ENCODE measurements at places on chromosomes 6 and 20.

DNA sequence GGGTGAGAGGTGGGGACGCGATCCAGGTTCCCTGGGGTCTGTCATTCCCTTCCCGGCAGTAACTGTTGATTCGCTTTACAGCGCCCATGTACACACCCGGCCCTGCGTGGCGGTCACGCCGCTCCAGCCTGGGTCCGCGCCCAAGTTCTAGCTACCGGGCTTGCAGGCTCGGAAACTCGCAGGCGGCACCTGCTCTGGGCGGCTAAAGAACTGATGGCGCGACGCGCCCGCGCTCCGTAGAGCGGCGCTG lies 1.4 kb upstream of the POU3F2 start:
- DNase-seq = no peak

DNA sequence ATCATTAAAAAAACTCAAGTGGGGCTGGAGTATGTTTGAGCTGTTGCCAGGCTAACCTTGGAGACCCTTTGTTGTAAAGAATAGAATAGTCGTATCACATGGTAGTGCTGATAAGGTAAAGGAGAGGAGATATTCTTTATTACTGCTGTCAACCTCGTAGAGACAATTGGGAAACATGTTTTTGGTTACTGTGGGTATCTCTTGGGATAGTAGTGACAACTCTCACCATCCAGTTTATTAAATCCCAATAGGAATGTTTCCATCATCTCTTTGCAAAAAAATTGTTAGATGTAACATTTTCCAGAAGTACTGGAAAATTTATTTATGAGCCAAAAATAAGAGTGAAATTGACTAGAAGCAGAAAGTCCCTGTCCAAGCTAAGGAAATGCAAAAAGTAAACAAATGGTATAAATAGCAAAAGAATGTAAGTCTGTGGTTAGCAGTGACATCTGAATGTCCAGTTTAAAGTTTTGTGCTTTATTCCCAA lies 829.3 kb upstream of the CITED2 start:
- DNase-seq = peak; percentile 77

- DNase-seq = peak; percentile 50
Observed at GRCh38 chr6:113178349-113178748, 678.8 kb upstream of the MARCKS start.

DNA sequence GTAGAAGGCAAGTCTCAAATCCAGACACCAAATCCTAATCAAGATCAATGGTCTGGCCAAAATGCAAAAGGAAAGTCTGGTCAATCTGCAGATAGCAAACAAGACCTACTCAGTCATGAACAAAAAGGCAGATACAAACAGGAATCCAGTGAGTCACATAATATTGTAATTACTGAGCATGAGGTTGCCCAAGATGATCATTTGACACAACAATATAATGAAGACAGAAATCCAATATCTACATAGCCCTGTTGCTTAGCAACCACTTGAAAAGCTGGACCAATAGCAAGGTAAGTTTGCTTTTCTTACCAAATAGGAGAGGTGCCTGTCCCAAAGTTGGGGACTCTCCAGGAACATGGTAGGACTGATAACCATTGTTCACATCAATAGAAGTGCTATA lies 2.0 kb downstream of the SEMG2 start:
- no peak for DNase-seq

GRCh38 chr20:25085756-25086495 lies 4.0 kb upstream of the VSX1 start:
- DNase-seq = no peak

DNA sequence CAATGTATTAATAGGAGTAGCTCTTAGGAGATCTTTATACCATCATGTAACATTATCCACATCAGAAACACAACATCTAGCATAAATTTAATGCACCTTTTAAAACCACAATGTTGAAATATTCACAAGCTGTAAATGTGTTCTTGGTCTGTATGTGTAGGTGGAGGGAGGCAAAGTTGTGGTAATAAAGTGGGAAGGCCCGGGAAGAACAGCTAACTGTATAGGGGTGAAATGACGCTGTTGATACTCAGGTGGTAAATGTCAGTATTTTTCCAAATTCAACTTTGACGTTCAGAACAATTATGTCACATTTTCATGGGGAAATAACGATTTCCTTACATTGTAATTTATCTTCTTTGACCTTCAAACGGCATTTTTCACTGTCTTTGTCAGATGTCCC lies 146.0 kb upstream of the STMND1 start:
- no peak for DNase-seq

DNA sequence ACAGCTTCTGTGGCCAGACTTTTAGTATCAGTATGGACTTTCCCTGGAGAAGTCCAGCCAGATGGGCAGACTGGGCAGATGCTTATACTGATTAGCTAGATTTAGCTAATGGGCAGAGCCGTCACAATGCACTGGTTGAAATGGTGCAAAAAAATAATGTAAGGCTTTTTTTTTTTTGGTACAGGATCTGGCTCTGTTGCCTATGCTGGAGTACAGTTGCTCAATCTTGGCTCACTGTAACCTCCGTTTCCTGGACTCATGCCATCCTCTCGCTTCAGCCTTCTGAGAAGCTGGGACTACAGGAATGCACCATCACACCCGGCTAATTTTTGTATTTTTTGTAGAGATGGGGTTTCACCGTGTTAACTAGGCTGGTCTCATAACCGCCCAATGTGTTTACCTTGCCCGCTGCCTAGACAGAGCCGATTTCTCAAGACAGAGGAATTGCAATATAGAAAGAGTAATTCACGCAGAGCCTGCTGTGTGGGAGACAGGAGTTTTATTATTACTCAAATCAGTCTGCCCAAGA lies 16.4 kb upstream of the KIFC1 start:
- DNase-seq = peak; percentile 88

GRCh38 chr20:31837896-31838397 lies 7.5 kb downstream of the FOXS1 start:
- peak; percentile 69 for DNase-seq

DNA sequence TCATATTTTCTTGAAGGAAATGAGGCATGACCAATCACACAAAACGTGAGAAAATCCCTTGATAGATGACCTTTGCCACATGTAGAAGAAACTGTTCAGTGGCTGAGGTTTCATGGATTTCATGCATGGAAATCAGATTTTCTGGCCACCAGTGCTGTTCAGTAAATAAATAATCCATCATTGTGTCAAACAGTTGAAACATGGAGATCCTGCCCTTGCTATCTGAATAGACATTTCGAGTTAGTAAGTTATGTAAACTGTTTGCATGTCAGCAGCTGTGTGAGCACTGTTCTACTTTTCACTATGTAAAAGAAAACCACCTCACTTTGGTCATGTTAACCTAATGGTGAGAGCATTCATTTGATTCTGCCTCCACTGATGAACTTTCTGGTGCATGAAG lies 793.9 kb upstream of the EPHA7 start:
- no peak for DNase-seq

- no peak for DNase-seq
Observed at GRCh38 chr20:13486694-13487093, 152.0 kb downstream of the TASP1 start.

DNA sequence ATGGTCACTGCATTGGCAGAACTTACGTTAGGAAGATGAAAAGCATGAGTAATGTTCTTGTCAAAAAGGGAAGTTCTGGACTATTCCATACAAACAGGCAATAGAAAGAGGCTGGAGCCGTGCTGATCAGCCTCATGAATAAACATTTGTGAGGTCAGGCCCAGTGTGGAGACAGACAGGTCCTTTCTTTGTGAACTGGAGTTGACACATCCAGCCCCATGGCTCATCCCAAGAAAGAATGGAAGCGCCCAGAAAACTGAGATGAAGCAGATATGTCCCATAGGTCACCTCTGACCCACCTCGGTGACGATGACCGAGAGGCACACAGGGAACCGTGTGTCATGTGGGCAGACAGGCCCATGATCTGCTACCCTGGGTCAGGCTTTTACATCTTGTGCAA lies 276.0 kb upstream of the SGK1 start:
- DNase-seq = no peak

DNA sequence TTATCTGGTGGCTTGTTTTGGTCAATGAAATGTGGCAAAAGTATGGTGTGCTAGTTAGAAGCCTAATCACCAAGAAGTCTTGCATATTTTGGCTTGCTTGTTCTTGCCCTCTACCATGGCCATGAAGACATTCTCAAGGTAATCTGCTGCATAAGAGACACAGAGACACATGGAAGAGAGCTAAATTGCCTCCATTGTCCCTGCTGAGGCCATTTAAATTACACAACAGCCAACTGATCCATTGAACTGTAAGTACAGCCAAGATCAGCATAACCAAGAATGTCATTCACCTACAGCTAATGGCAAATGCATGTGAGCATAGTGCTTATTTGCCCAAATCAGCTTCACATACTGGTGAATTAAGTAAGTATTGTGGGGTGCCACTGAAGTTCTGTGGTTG lies 603.8 kb downstream of the FRK start:
- no peak for DNase-seq

GRCh38 chr20:11702721-11703518 lies 214.8 kb upstream of the BTBD3 start:
- DNase-seq = no peak

DNA sequence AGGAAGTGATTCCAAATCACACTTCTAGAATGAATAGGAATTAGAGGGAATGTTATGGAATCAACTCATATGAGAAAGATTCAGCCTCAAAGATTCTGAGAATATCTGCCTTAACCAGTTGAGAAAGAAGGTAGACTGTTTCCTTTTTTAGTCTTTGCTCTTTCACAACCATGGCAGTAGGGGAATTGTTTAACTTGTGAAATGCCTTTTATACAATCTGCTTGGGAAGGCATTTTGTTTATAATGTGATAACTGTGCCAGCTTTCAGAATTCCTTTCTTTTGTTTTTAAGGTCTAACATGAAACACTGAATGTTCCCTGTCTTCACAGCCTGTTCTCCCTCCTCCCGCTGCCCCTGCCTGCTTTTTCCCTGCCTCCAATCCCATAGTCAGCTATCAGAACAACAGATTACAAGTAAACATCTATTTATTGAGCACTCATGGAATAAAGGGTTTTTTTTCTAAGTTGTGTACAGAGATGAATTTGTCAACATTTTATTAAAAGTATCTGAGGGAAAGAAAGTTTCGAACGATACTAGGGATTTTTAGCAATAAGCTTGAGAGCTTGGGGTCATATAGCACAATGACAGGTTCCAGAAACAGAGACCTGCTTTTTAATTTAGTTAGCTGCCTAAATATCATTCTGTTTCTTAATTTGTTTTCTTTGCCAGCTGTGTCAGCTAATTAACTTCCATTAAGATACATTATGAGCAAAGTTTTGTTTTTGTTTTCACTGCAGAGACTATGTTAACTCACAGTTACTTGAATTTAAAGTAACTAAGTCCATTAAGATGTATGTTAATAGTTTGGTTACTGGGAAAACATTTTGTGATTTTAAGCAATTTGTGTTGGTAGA lies 28.3 kb upstream of the FBXO30 start:
- DNase-seq = no peak

- DNase-seq = no peak
Observed at GRCh38 chr6:163732479-163732878, 318.0 kb downstream of the QKI start.

- DNase-seq = no peak
Observed at GRCh38 chr6:36318690-36319435, 17.8 kb downstream of the BNIP5 start.

DNA sequence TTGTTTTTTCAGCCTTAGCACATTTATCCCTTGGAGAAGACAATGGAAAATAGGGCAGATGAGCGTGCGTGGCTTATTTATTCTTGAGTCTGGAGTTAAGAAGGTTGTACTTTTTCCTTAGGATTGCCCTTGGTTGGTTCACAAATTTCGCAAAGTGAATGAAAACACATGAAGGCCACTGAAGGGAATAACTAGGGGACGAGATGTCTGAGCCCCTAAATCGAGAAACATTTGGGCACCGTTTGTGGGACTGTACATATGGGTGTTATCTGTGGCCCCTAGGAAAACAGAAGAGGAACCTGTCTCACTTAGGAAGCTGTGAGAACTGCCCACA lies 19.4 kb upstream of the TRIM27 start:
- no peak for DNase-seq

DNA sequence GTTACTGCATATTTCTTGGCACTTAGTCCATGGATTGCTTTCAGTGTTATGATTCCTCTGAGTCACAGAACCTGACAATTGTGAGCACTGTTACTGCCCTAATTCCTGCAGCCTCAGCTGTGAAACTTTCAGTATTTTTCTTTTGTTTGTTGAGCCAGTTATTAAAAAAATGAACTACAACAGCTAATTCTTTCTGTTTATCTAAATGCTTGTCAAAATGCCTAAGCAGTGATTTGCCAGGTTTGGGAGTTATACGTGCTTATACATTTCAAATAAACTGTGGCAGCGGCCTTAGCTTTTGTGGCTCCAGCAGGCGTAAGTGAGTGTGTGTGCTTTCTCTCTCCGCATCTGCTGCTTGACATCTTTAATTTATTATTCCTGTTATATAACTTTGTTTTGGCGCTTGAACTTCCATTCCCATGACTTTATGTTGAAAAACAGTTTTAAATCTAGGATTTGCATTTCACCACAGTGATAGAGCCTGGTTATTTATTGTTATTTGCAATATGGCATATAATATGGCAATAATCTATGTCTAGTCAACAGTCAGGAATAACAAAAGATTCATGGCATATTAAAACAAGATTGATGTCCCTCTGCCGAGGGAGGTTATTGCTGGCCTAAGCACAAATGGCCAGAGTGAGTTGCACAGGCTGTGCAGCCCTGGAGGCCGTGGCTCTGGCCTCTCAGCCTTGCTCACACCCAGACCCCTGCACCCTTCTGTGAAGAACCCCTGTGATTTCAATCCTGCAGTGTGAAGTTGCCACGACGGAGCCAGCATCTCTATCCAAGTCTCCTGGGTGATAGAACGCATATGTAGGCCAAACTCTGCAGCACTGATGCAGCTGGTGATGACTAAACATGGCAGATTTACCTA lies 303.4 kb downstream of the THBS2 start:
- DNase-seq = peak; percentile 50

GRCh38 chr20:32445539-32446273 lies 87.6 kb downstream of the ASXL1 start:
- DNase-seq = no peak

- no peak for DNase-seq
Observed at GRCh38 chr20:53569606-53570307, 23.9 kb downstream of the ZNF217 start.

- DNase-seq = no peak
Observed at GRCh38 chr6:13461805-13462204, 25.6 kb downstream of the GFOD1 start.

DNA sequence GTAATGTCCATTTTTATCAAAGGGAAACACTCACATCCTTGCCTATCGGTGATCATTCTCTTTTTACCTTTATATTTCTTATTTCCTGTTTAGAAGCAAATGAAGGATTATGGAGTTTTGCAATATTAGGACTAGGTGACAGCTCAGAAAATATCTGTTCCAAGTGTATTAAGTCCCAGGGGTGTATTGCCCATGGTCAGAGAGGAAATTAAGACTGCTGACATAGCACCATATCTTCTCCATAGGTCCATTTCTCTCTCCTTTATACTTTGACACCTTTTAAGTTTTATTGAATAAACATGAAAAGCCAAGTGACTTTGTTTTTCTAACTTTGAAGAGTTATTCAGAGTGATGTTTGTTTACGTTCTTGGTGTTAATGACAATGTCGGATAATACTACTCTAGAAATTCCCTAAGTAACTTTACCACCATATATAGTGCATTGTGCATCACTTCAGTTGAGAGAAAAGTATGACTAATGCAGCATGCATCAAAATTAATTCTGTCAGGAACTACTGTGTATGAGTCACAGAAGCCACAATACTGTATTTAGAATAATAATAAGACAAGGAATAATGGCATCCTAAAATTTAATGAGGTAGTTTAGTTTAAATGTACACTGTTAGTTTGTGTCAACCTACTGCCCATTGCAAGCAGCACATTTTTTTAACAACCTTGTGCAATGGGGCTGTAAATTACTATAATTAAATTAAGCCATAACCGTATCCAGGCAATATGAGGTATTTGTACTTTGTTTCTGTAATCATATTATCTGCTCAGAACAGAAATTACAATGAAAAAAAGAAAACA lies 474.4 kb upstream of the RNF217 start:
- peak; percentile 73 for DNase-seq
